ENCODE measurements at places on chromosomes 4 and X.

DNA sequence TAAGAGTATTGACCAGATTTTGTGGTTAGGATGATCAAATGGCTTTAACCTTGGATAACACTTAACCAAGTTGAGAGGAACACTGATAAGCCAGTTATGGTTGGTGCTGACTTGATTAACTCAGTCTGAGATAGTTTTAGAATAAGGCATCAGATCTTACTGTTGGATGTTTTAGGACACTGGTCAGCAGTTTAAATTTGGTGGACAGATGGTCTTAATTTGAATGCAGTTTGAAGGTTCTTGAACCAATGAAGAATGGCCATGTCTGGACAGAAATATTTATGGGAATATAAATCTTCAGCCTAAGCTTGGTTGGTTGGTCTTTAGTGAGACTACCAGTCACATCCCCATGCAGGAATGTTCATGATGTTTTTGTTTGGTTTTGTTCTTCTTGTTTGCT lies 2.6 kb upstream of the GIMD1 start:
- DNase-seq: no peak

GRCh38 chr4:147509386-147509785 lies 28.5 kb downstream of the EDNRA start:
- no peak for DNase-seq

GRCh38 chrX:2710041-2710840 lies 19.1 kb downstream of the CD99 start:
- DNase-seq: no peak

DNA sequence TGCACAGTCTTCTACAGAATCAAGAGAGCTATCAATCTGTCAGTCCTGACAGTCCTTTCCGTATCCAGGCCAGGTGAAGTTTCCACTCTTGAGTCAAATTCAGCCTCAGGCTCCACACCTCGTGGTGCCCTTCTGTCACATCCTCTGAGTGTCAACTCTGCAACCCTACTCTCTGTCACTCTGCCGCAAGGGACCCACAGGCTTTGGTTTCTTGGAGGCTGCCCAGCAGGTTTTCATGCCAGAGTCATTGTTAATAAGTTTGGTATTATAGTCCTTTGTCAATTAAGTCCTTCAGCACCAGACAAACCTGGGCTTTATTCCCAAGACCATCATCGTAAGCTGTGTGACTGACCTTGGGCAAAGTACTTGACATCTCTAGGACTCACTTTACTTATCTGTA lies 83.4 kb upstream of the KLHL13 start:
- DNase-seq: no peak

DNA sequence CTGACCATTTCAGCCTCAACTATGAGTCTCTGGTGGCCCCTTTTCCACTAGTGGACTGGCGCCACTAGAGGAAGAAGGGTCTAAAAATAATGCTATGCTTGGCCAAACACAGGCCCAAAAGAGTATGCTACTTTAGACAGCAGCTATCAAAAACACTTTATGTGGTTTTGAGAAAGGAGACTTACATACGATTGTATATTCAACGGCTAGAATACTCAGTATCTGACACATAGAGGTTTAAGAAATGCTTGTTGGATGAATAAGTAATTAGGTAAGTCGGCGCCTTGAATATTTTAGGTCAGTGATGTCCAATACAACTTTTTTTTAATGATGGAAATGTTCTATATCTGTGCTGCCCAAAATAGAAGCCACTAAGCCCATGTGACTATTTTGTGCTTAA lies 25.7 kb upstream of the TMPRSS11A start:
- DNase-seq: no peak

GRCh38 chrX:53305996-53306937 lies 24.9 kb upstream of the IQSEC2 start:
- no peak for DNase-seq

DNA sequence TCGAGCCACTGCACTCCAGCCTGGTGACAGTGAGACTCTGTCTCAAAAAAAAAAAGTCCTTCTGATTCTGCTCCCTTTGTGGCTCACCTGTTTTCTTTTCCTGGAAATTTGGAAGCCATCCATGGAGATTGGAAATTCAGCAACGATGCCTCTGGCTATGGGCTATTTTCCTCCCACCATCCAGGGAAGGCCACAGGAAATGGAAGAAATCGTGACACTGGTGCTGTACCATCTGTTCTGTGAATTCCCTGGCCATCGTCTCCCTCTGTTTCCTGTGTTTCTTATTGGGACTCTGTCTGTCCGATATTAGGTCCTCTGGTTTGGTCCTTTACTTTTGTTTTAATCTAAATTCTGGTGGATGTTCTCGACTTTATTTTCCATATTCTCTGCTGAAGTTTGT lies 29.4 kb upstream of the ADRA2C start:
- DNase-seq: no peak

DNA sequence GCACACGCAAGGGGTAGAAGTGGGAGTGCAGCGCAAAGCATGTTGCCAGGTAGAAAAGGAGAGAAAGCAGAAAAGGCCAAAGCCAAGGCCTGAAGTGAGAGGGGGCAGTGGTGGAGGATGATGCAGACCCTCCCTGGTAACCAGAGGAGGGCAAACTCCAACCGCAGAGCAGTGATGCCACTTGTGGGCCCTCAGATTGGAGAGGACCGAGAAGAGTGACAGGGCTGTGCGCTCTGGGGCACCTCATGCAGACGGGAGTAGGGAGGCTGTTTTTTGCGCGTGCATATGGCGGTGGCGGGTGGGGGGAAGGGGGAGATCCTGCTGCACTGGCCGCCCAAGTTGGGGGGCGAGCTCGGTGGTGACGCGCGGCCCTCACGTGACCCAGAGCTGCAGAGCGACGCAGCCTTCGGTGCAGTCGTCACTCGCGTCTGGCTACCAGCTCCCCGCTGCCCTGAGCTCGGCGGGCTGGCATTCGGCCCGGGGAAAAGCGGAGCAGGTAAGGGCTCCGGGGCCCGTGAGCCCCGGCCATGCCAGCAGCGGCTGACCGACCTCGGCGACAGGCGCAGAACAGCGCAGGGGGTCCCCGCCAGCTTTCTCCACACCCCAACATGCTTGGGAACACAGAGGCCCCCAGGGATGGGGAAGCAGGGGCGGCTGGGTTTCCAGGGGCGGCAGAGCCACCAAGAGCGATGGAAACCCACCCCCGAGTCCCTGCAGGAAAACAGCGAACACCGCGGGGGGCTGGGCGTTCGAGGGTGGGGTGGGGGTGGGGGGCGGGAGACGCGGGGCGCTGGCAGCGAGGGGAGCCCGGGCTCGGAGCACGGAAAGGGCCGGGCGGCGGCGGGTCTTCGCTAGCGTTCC lies at the start of gene BEX3:
TSS of gene BEX3 (plus strand) at position 421 of the 861 bp plus-strand sequence. CDS start 984 bp downstream, outside the sequence.
- DNase-seq: peak; percentile 30

- no peak for DNase-seq
Observed at GRCh38 chr4:8591626-8592365, 769 bp upstream of the CPZ start.

DNA sequence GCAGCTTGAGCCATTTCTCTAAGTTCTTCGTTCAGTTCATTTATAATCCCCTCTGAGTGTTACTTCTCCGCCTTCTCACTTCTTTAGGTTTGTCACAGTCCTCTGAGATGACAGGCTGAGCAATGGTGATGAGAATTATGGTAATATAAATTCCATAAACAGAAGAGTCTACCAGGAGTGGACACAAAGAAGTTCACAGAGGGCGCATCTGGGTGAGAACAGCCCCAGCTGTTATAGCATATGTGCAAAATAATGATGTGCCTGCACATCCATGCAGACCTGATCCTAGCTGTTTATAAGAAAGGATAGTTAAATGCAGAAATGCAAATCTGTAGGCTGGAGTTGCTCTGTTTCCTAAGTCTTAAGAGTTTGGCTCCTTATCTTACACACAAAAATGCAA lies 377.5 kb downstream of the KCNIP4 start:
- no peak for DNase-seq

DNA sequence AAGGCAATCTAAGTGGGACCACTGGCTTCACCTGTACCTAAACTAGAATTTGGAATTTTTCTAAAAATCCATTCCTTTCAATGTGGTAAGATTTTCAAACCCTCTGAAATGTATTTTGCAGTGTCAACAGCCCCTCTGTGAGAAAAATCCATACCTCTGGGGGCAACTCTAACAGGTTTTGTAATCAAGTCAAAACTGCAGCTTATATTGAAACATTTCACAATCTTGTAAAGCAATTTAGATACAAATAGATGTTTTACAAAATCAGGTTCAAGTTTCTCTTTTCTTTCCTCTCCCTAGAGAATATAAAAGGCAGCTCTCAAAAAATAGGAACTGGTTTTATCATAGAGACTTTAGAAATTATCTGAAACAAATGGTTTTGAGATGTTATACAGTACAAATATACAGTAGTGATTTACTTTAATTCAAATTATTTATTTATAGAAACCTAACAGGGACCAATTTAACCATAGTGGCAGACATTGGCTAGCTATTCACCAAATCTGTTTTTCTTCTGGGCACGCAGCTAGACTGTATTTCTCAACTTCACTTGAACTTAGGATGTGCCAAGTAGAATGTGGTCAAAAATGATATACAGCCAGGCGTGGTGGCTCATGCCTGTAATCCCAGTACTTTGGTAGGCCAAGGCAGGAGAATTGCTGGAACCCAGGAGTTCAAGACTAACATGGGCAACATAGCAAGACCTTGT lies 36.3 kb upstream of the SPINK2 start:
- DNase-seq: no peak

- peak; percentile 56 for DNase-seq
Observed at GRCh38 chrX:136608295-136608933, 39.5 kb upstream of the CD40LG start.

DNA sequence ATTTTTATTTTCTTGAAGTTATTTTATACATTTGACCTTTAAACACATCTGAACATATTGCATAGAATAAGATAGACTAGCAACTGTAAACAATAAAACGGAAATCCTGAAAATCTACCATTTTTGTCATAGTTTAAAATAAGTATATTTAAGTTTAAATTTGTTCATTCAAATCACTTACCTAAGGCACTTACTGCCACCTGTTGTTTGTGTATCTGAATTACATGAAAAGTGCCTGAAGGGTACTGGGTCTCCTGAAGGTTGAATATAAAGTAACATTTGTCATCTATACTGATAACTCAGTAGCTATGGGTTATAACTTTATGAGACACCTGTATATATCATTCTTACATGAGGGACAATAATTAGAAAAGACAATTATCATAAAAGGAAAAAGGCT lies 38.6 kb downstream of the TRPC5 start:
- DNase-seq: no peak

DNA sequence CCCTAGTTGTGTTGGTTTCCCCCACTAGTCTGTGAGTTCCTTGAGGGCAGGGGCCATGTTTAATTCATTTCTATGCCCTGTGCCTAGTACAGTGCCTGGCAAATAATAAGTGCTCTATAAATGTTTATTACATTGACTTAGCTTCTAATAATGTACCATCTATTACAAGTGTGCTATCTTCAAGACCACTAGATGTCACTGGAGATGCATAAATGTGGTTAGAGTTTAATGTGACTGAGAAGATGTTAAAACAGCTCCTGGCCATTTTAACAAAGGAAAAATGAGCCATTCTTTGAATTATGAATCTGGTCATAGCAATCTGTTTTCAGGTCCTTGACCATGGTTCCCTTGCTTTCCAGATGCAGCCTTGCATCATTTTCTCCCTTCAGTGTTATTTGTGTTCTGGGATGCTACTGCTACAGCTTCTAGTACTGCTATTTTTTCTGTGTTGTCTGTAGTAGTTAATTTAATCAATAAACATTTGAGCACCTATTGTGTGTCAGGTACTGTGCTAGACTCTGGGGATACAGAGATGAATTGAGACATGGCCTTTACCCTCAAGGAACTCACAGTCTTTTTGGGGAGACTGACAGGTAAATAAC lies 43.2 kb downstream of the SLC9A6 start:
- DNase-seq: no peak

DNA sequence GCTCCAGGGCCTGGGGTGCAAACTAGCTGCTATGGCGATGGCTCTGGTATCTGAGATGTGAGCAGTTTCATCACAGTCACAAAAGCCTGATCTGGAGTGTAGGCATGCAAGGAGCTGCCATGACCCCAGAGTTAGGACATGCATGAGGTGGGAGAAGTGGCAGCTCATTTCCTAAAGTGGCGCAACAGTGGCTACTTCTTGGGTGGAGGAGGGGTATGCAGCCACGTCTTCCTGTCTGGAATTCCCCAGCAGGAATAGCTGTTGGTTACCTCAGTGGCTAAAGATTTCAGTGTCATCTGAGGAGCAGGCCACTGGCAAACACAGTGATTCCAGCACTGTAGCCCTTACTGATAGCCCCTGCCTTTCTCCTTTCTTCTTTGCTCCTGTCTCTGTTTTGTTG lies 1382.5 kb downstream of the C4orf33 start:
- no peak for DNase-seq

DNA sequence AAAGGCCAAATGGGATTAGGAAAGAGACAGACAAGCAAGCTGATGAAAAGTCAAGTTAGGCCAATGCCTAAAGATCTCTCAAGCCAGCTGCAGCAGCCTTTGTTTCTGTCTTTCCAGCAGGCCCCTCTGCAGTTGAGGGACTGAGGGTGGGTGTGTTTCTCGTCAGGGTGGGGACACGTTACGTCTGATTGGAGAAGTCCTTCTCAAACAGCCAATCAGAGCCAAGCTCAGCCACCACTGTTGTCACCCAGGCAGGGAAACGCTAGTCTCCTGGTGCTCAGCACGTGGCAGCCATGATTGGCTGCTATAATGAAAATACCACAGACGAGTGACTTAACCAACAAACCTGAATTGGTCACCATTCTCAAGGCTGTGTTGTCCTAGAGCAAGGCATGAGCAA lies 177.1 kb upstream of the LCORL start:
- no peak for DNase-seq

DNA sequence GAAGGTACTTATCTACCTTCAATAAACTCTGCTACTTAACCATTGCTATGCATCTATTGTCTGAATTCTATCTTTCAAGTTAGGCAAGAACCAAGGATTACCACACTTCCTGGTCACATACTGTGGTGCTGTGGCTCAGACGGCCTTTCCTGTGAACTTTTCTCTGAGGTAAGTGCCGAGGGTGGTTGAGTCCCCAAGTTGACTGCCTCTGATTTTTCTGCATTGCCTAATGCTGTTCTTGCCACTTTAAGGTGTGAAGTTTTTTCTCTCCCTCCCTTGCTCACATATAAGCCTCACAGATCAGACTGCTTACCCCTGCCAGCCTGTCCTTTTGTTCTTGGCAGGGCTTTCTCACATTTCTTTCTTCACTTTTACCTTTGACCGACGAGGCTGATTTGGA lies 348.0 kb upstream of the POU3F4 start:
- no peak for DNase-seq

GRCh38 chrX:153381684-153382532 lies 19.2 kb downstream of the PNMA6E start:
- no peak for DNase-seq

DNA sequence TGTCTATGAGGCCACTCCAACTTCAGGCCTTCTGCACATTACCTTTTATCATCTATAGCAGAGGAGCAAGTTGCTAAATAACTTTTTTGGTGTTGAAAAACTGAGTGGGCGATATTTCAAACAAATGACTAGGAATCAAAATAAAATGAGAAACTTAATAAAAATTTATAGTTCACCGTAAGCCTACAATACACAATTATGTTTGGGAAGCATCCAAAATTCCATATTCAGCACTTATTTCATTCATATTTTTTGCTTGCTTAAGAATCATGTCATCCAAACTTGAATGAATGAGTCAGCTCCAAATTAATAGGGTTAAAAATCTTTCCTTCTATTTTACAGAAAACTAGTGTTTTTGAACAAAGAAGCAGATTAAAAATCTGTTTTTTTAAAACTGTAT lies 119.1 kb downstream of the SH3RF1 start:
- DNase-seq: no peak
